ENCODE measurements at places on chromosomes 3 and 15.
A peak's percentile ranks its signal among the peaks of the same experiment; 100 is the strongest.

DNA sequence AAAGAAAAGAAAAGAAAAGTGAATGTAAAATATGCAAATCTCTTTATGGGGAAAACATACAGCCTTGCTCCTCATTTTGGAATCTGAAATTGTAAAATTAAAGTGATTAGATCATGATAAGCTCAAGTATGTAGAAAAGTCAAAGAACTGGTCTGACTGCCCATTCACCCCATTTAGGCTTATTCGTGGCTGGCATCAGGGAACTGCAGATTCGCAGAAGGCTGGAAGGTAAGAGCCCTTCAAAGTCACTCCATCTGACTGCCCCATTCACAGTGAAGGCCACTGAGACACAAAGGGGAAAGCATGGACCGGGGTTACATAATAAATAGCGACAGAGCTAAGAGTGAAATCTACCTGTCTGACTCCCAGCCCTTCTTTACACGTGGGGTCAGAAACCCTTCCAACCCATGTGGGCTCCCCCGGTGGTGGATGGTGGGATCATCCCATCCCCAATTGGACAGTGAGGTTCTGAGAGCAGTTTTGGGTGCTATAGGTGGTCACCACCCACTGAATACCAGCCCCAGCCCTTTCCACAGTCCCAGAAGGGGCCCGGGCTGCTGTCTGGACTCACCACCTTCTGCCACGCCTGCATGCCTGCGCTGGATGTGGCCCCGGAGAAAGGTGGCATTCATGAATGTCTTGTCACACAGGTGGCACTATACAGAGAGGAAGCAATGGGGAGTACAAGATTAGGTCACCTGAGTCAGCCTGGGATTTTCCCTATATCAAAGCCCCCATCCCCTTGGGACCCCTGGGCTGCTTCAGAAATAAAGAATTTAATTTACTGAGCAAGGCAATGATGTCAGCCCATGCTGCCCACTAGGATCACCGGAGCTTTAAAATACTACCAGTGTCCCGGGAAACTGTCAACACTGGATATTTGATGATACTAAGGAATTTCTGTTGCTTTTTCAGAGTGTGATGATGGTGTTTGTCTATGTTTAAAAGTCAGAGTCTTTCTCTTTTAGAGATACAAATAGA is 17.9 kb downstream of the DZIP1L start:
- DNase-seq = peak; percentile 29

DNA sequence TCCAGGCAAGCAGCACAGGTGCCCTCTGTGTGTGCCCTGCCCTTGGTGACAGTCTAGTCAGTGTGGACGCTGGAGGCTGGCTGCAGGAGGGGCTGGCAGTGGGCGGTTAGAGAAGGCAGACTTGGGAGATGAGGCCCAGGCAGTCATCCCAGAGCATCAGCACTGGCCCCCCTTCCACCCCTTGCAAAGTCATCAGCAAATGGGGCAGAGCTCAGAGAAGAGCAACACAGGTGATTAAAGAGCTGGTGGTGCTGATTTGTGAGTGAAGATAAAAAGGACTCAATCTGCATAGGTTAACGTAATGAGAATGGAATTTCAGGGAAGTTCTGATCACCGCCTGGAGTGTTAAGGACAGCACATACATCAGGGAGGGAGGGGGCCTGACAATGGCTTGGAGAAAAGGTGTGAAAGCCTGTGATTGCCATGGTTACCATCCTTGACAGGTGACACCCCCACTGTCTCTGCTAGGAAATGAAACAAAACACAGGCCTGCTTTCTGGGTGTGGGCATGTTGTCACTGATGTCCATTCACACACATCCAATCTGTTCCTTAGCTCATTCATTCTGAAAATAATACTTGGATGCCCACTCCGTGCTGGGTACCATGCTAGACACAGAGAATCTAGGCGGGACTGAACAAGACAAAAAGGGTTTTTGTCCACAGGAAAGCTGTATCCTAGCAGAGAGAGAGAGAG is 269.6 kb upstream of the ST8SIA2 start:
- DNase-seq = no peak

DNA sequence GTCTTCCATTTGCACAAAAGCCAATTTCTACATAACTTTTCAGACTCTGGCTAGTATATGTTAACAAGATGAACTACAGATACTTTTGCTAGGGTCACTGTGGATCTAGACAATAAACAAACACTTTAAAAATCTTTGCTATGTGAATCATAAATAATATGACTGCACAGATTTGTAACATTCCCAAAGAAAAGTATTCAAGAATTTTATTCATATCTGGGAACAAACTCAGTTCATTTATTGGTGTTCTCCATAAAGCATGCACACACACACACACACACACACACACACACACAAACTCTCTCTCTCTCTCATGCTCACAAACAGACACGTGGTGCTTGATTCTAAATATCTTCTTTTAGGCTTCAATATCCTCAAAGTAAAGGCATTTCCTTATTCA is 18.8 kb upstream of the THRB start:
- DNase-seq = no peak

DNA sequence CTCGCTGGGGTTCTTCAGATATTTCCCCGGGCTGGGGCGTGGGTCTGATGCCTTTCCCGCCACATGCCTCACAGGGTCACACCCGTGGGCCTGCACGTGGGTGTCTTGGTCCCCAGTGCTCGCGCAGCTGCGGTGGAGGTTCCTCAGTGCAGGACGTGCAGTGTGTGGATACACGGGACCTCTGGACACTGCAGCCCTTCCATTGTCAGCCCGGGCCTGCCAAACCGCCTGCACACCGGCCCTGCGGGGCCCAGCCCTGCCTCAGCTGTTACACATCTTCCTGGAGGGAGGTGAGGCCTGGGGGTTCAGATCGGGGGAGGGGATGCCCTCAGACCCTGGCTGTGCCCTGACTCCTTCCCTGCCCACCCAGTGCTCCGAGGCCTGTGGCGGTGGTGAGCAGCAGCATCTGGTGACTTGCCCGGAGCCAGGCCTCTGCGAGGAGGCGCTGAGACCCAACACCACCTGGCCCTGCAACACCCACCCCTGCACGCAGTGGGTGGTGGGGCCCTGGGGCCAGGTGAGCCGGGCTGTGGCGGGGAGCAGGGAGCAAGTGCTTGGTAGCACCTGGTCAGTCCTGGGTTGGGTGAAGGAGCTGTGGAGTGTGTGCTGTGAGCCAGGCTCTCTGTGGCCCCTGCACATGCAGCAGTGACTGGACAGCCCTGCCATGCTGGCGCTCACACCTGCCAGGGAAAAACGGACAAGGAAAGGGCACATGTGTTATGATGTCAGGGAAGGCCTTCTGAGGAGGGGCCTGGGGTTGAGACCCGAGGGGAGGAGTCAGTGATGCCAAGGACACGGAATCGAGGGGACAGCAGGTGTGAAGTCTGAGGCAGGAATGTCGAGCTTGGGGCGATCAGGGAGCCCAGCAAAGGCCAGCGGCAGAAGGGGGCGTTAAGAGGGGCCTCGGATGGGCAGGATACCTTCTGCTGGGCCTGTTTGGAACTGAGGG is 88.9 kb downstream of the TBC1D2B start:
- peak; percentile 54 for DNase-seq

DNA sequence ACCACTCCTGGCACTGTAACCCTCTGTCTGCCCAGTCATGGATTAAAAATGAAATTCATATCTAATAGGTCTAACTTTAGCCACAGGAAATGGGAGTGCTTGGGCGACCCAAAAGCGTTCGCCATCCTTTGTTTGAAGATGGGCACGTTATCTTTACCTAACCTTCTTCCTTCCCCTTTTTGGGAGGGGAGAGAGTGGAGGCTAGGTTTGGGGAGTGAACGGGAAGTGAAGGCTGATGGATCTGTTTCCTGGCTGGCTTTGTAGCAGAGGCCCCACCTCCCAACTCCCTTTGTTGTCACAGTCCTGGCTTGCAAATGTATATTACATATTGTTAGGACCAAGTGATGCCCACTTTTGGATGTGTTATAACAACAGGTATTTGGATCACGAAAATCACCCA is 98.1 kb upstream of the ARHGEF3 start:
- peak; percentile 32 for DNase-seq

GRCh38 chr15:79060175-79060574 is 30.4 kb downstream of the RASGRF1 start:
- DNase-seq = no peak

DNA sequence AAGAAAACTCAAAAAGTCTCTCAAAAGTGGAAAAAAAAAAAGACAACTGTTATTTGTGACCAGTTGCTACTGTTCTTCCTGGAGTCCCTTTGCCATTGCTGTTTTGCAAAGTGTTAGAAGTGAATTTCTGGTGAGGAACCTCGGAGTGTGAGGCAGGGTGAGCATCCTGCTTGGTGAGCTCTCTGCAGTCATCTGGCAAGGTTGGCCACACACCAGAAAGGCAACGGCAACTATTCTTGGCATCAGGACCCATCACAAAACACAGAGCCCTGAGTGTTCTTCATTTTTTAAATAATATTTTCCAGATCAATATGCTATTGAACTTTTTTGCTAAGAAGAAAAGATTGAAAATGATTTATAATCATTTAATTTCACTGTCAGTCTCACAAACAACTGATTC is 60.7 kb downstream of the CGNL1 start:
- DNase-seq = no peak

DNA sequence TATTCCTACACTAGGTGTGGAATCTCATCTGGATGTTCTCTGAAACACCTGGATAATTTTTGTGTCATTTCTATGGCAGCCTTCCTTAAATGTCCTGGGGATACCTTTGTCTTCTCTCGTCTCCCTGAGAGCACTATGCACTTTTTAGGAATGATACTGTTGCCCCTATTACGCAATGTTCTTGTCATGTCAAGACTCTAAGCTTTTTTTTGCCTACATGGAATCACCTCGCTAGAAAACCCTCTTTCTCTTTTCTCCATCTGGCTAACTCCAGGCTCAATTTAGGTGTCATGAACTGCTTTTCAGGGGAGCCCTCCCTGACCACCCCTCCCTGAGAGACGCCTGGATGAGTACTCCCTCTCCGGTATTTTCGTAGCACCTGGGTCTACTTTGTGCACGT is 81.3 kb downstream of the SOX2 start:
- no peak for DNase-seq

- DNase-seq = no peak
These were observed 720.9 kb downstream of the DIPK2A start for GRCh38 chr3:144692488-144692887.

DNA sequence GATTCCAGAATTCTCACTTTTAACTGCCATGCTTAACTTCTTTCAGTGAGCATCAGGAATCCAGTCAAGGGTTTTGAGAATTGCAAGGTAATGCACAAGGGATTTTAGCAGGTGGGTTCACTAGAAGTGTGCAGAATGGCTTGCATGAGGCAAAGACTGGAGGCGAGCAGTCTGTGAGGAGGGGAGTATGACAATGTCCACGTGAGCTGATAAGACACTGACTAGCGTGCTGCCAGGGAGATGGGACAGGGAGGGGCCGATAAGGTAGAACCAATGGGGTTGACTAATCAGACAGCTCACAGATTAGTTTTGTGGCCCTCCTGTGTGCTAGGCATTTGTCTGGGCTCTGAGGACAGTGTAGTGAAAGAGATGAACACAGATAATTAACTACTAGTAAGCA is 102.0 kb upstream of the DAZL start:
- peak; percentile 17 for DNase-seq

- peak; percentile 83 for DNase-seq
These were observed 38.8 kb upstream of the MLF1 start for GRCh38 chr3:158532099-158532734.

- peak; percentile 43 for DNase-seq
These were observed 35.7 kb downstream of the ATG7 start for GRCh38 chr3:11307830-11308432.

- DNase-seq = no peak
These were observed 12.0 kb downstream of the NFKBIZ start for GRCh38 chr3:101861212-101861788.

DNA sequence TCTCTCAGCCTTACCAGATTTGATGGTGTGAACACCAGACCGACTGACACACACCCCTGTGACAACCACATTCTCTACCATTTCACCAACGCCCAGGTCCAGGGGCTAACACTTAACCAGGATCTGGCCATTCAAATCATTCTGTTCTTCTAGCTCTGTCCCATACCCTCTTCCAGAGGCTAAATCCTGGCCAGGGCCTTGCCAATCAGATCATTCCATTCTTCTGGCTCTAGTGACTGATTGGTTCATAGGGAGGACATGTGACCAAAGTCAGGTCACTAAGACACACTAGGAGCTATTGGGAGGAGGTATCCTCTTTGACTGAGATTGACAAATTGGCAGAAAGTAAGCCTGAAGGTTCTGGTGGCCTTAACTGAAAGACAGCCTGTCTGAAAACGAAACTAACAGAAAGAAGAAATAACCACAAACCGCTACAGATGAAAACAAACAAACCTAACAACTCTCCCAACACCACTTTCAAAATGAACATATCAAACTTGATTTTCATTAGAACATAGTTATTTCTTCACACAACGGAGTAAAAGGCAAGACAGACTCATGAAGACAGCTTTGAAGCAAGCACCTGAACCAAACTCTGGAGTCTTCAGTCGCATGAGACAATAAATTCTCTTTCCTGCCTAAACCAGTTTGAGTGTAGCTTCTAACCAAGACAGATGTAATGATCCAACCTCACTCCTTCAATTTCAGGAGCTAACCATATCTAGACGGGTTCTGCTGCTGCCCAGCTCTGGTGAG is 68.5 kb downstream of the TRANK1 start:
- DNase-seq = peak; percentile 35

DNA sequence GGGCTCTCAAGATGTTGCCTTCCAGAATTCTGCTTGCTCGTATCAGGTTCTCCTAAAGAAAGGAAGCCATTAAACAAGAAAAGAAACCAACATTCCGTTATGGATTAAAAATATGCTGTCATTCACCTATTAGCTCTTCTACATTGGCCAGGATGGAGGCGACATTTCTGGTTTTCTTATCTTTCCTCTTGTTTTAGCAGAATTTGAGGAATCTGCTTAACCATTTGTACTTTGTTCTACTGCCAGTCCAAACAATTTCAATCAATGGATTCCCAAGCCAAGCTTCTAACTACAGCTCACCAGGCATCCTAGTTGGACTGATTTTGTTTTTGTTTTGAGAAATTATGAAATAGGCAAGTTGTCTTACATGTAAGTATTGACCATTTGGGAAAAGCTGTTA is 164.6 kb upstream of the TSC22D2 start:
- DNase-seq = no peak

- no peak for DNase-seq
These were observed 24.1 kb downstream of the GABPB1 start for GRCh38 chr15:50330921-50331320.

DNA sequence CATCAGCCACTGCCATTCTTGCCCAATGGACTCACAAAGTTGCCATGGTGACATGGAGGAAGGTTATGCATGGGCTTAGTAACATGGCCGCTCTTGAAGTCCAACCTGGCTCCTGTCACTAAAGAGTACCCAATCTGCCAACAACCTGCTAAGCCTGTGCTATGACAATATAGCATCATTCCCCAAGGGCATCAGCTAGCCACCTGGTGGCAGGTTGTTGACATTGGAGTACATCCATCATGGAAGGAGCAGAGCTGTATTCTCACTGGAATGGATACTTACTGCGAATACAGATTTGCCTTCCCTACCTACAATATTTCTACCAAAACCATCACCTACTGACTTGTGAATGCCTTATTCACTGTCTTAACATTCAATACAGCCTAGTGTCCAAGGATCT is 138.9 kb upstream of the RORA start:
- DNase-seq = peak; percentile 1

Measured in hematopoietic multipotent progenitor cell treated with erythropoietin and hydrocortisone succinate and interleukin-3 and kit ligand, for 6 days (in vitro differentiated cells).